ENCODE measurements at places on chromosomes 2 and 18.

GRCh38 chr2:26473796-26474195, 4.1 kb downstream of the OTOF start:
- DNase-seq = no peak

DNA sequence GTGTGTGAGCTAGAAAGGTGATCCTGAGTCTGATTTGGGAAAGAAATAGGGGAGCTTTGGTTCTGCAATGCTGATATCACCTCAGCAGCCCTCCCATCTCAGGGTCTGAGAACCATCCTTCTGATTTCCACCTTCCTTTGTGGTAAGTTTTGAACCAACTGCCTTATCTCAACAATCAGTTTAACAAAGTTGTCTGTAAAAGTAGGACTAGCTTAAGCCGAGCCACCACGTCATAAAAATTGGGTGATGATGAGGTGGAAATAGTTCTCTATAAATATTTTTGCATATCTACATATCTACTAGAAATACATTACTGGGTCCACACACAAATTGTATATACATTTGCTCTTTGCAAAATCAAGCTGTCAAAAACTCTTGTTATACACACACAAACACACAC, 1.1 kb downstream of the SULT1C4 start:
- no peak for DNase-seq

- no peak for DNase-seq
Observed at GRCh38 chr2:188969236-188969635, 4.9 kb upstream of the COL3A1 start.

GRCh38 chr2:38533757-38534545, 68.8 kb downstream of the HNRNPLL start:
- no peak for DNase-seq

- DNase-seq = no peak
Observed at GRCh38 chr18:33844232-33844631, 266.2 kb downstream of the ASXL3 start.

- DNase-seq = no peak
Observed at GRCh38 chr2:150860301-150860700, 372.8 kb upstream of the RND3 start.

DNA sequence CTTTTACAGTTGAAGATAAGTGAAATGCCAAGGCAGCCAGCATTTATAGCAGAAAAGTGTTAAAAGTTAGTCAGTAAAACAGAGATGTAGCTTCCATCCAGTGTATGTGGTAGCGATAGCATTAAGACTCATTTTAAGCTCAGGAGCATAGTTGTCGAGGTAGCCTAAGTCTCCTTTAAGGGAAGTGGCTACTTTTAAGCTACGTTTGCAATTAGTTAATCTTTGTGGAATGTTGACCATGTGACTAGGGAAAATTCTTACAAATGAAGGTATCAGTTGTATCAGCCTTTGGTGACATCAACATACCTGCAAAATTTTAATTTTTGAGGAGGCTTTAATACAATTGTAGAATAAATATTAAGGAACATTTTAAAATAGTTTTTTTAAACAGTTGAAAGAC, 61.9 kb downstream of the LHCGR start:
- no peak for DNase-seq

- DNase-seq = no peak
Observed at GRCh38 chr18:25010623-25011374, 341.2 kb downstream of the ZNF521 start.

- no peak for DNase-seq
Observed at GRCh38 chr2:218813771-218814460, 17.7 kb downstream of the PRKAG3 start.

GRCh38 chr2:98471402-98472131, 26.9 kb downstream of the INPP4A start:
- no peak for DNase-seq

DNA sequence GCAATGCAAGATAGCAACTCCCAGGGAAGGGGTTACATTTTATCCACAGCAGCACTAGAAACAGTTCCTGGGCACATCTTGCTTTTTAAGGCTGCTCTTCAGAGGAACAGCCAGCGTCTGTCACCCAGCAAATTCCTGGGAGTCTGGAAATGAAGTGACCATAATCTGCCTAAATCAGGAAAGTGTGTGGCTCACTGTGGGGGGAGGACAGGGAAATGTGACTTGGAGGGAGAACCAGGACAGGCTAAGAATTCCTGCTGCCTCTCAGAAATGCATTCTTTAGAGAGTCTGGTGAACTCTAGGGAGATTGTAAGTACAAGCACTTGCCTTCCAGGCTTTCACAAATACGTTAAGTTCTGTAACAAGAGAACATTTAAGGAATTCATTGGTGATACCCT, 364.3 kb upstream of the SPHKAP start:
- DNase-seq = no peak

DNA sequence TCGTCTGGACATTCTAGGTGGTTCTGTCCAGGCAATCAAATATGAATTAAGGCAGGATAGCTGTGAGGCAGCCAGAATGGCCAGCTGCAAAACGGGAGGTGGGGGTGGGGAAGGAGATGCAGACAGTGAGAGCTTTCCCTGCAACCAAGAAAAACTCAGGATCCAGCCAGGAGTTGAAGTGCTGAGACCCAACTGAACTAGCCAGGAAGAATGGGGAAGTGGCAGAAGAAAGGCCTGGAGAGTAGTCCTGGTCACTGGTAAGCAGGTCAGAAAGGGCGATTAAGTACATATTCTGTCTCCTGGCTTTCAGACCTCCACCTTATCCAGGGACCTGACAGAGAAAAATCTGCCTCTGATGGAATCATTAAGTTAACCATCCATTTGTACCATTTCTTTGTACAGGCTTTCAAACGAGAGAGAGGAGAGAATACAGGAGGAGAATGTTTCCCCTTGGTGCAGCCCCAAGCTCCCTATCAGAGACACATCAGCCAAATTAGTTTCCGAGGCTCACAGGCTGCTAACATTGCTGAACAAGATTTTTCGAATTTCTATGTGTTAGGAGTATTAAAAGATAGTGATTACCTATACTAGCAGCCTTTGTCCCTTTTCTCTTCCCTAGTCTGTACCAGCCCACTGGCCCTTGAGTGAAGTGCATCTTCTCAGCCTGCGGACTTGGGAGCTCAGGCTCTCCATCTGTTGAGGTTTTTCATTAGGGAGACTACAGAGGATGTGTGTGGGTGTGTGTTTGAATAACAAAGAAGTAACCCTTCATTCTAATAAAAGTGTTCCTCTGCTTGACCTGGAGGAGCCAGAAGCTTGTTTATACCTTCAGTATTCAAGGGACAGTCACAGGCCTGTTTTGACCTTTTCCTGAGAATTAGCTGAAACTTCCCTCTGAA, 12.5 kb upstream of the HOXD1 start:
- DNase-seq = no peak

DNA sequence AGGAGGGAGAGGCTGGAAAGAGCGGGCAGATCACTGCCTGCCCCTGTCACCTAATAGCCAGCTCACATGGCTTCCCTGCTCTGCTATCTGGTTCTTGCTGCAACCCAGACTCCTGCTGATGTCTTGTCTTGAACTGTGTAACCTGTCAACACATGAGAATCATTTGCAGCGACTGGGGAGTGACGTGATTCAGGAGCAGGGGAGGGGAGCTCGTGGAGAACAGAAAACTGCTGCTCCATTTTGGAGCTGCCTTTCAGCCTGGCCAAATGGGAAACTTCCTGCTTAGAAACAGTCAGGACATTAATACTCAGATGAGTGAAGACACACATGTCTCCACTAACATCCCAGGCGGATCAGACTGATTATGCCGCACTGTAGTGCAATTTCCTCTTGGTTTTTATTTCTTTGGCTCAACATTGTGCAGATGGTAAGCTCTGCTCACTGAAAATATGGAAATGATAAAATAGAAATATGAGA, 38.1 kb downstream of the RPL37A start:
- no peak for DNase-seq

DNA sequence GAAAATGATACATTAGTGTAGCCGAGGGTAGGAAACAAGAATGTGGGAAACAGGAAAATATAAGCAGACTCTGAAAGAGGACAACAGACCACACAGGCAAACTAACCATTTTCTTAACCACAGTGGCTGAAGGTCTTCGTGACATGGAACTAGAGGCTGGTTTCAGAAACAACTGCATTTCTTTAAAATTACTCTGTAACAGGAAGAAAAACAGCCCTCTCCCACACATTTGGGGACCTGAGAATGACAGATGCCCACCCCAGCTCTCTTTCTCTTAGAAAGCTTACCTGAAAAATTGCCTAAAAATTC, 13.8 kb upstream of the SLC25A52 start:
- DNase-seq = no peak

- no peak for DNase-seq
Observed at GRCh38 chr2:226122041-226122440, 677.6 kb downstream of the IRS1 start.

- DNase-seq = no peak
Observed at GRCh38 chr2:62229082-62229605, 33.2 kb downstream of the B3GNT2 start.
